ENCODE measurements at places on chromosomes 2 and 18.

GRCh38 chr2:239220981-239221396, 179.8 kb downstream of the HDAC4 start:
- no peak for DNase-seq

- DNase-seq: no peak
Observed at GRCh38 chr2:130720036-130720435, 8.8 kb upstream of the GPR148 start.

GRCh38 chr2:9617749-9618148, 13.0 kb downstream of the YWHAQ start:
- DNase-seq: no peak

- no peak for DNase-seq
Observed at GRCh38 chr18:75654386-75654785, 226.9 kb upstream of the SMIM21 start.

DNA sequence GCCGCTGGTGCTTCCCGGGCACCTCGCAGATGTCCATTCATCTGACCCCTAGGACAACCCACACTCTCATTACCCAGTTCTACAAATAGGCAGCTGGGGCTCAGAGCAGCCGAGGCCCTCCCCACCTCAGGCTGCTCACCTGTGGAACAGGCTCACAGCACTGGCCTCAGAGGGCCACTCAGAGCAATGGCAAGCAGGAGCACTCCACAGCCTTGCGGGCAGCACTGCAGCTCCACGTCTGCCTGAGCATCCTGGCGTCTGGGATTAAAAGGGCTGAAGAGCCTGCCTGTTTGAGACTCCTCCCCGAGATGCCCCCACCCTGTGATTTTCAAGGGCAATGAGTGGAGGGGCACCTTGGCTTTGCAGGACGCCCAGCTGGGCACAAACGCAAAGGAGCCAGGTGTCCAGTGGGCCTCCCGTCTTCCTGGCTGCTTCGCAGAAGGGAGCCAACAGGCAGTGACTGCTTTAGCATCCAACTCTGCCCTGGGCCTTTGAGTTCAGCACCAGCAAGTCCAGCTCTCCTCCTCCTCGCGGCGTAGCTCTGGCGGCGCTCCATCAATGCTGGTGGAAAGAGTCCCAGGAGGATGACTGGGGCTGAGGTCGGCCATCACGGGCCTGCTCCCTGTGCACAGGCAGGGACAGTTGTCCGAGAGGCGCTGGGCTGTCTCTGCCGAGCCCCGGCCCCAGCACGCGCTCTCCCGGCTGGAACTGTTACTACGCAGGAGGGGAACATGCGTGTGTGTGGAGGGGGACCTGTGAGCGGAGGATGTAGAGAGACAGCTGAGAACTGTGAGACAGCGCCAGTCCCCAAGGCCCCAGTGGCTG, 297.2 kb downstream of the NDUFA10 start:
- no peak for DNase-seq

DNA sequence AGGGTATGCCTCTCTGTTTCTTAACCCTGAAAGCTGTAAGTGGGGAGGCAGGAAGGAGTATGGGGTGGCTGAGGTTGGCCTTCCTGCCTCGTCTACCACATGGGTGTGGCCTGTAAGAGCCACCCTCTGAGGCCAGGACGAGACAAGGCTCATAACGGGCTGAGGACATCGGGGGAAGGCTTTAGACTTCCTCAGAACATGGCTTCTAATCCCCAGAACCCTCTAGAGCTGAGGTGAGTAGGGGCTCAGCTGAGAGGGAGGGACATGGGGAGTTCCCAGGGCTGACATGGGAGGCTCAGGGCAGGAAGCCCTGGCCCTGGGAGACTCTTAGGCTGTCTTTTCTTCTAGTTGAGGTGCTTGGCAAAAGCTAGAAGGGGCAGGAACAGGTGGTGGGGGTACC, 36.7 kb downstream of the EMX1 start:
- no peak for DNase-seq

DNA sequence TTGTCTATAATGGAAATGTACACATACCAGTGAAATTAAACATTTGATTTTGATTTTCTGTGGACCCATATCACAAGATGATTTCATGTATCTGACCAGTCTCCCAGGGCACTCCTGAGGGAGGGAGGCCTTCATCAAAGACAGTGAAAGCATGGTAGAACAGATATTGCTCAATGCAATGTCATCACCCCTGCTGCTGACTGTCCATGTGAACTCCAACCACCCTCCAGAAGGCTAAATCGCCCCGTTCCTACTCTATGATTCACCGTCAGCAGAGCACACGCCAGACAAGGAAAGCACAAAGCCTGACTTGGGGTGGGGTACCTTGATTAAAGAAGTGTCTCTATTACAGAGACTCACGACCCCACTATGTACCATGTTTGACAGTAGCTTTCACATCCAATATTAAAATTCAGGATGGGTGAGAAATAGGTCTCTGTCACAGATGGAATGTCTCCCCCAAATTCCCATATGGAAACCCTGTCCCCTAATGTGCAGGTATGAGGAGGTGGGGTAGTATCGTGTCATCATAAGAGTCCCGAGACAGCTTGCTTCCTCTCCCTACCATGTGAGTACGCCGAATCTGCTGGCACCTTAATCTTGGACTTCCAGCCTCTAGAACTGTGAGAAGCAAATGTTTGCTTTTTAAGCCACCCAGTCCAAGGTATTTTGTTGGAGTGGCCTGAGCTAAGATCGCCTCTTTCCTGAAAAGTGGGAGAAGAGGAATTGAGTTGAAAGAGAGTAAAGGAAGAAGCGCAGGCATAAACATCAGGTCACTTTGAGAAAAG, 42.4 kb downstream of the CYB5A start:
- DNase-seq: no peak

- DNase-seq: no peak
Observed at GRCh38 chr2:237201461-237202287, 116.0 kb downstream of the COPS8 start.

- no peak for DNase-seq
Observed at GRCh38 chr2:119491776-119492525, 32.3 kb downstream of the SCTR start.

DNA sequence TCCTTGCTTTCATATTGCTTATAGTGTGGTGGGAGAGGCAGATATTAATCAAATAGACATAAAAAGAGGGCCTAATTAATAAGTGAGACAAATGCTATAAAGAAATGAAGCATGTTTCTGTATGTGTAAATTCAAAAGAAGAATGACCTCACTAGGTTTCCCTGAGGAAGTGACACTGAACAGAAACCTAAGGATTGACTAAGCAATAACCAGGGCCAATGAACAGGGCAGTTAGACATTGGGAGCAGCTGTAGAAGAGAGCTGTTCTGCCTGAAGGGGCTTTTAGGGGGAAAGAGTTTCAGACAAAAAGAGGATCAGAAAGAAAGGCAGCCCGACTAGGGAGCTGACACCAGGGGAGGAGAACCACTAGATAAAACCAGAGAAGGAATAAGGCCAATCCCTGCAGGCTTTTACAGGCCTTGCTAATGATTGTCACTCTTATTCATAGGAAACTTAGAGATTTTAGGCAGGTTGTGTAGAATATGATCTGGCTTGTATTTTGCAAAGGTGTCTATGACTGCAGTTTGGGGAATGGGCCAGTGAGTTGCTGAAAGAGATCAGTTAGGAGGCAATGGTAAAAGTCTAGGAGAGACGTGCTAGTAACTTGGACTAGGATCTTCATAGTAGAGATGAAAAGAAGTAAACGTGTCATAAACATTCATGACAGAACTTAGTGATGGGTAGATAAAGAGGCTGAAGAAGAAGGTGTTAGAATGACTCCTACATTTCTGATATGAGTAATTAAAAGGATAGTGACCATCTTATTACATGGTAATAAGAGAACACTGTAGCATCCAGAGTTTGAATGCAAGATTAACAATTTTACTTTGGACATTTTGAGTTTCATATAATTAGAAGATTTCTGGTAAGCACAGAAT, 26.8 kb upstream of the NABP1 start:
- no peak for DNase-seq

DNA sequence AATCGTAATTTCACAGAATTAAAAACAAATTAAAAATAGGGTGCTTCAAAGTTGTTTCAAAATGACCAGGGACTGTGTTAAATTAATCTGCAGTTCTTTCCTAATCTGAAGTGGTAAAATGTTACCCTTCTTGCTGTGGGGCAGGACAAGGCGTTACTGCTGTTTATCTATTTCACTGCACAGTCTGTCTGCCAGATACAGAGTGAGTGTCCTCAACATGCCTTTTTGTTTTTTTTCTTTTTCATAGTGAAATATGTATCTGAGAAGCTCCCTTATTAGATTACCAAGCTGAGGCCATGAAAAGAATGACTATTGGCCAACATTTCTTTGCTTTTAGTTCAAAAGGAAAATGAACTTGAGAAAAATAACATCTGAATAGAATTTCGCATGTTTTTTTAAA, 38.0 kb downstream of the KCTD1 start:
- DNase-seq: no peak

DNA sequence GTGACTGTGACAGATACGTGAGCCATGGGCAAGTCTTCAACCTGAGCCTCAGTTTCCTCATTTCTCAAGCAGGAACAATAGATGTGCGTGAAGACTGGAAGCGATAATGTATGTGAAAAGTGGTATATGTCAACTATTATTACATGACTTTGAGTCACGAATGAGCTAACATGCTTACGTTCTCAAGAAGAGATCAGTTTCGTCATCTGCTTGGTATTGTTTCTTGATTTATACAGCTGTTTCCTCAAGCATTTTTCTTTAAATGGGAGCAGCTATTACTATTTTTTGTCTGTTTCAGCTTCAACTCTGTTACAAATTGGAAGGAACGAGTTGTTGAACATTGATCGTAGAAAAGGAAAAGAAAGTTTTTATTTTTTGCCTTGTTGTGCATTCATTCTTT, 48.5 kb upstream of the THOC1 start:
- DNase-seq: no peak

GRCh38 chr2:64950226-64951160, 38.7 kb upstream of the SLC1A4 start:
- no peak for DNase-seq

GRCh38 chr18:24964216-24964615, 387.8 kb downstream of the ZNF521 start:
- peak; percentile 74 for DNase-seq

GRCh38 chr2:36734304-36734703, 37.8 kb downstream of the VIT start:
- no peak for DNase-seq
